ENCODE measurements at places on chromosomes 3 and 15.

DNA sequence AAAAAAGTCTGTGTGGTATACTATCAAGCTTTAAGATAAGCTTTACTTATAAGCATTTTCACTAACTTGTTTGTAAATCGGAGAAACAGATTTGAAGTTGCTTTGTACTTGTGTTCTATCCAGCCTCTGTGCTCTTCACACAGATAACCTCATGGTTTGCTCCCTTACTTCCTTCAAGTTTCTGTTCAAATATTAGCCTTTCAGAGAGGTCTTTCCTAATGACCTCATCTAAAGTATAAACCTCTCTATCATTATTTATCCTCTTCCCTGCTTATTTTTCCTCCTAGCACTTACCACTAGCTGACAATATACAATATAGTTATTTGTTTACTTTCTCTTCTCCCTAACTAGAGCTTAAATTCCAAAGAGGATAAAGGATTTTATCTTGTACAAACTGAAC is 180.0 kb downstream of the CBLB start:
- no peak for DNase-seq

DNA sequence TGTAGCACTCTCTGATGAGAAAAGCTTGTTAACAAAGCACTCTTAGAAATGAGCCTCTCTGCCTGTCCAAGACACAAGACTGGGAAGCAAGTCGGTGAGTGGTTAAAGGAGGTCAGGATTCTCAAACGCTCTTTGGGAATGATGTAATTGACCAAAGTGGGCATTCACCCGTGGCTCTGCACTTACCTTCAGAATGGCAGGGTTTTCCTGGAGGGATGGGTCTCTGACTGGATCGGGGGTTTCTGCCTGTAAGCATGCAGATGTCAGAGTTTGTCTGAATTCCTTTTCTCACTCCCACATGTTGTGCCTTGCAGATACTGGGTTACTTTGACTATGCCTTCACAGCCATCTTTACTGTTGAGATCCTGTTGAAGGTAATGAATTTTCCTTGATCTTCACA is 106.3 kb downstream of the CHDH start:
- DNase-seq, result no peak

DNA sequence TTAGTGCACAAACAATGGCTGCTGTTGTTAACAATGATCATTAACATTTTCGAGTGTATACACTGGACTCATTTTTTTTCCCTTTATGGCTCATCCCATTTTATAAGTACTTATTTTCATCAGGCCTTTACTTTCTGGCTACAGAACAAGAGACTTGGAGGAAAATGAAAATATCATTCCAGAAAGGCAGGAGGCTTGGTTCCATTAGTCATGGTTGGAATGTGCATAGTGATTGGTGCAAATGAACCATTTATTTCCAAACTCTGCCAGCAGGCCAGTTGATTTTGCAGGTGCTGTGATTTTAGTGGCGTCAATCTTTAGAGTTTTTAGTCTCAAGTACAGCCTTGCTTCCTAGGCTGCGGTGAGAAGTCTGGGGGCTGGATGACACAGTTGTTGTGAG is 151.8 kb downstream of the ITPR1 start:
- no peak for DNase-seq

DNA sequence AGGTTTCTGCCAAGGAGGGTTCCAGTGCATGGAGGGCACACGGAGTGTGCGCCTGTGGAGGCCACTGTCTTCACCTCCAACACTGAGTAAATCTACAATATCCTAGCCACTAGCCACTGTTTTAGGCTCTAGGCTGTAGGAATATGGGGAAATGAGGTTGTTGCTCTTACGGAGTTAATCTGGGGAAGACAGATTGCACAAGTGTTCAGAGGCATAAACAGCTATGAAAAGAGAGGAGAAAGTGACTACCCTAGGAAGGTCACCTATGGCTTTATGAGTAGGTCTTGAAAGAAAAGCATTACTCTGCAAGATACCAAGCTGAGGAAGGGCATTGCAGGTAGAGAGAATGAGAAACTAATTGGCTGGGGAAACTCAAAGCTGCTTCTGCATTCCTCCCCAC is 85.7 kb downstream of the CYP19A1 start:
- no peak for DNase-seq

- no peak for DNase-seq
Observed at GRCh38 chr3:59788133-59788532, 738.3 kb upstream of the CFAP20DC start.

- no peak for DNase-seq
Observed at GRCh38 chr15:61051569-61052031, 177.5 kb downstream of the RORA start.

DNA sequence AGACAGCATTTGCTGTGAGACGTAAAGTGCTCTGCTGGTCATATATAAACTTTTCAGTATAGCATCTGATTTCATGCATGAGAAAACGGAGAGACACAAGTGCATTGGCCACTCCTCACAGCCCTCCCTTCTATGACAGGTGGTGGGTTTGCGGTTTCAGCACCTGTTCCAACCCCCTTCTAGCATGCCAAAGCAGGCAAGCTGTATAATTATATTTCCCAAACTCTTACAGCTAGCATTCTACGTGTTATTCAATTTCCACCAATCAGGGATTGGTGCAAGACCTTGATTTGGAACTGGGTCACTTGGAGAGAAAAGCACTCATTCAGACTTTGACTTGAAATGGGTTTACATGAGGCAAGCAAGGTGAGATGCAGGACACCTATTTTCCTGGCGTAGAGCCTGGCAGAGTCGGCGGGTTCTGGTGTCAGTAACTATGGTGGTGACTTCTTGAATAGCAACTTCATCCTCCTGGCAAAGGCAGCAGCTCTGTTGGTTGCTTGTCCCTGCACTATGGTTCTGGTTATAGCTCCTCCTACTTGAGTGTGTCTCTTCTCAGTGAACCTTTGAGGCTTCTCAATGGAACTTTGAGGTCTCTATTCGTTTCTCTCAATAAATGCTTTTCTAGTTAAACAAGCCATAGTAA is 356.5 kb downstream of the TBL1XR1 start:
- no peak for DNase-seq

GRCh38 chr3:43534675-43535074 is 87.1 kb downstream of the ANO10 start:
- DNase-seq, result no peak

GRCh38 chr3:56055951-56056350 is 412.3 kb downstream of the ERC2 start:
- DNase-seq, result no peak

- DNase-seq, result no peak
Observed at GRCh38 chr3:156561533-156561932, 6.6 kb upstream of the SSR3 start.
